ENCODE measurements at places on chromosomes 7 and 10. TPM values are rescaled to one million over a fixed set of nuclear protein-coding genes. Genes with fewer than 3 reads are reported as not detected.
A peak's percentile ranks its signal among the peaks of the same experiment; 100 is the strongest.

DNA sequence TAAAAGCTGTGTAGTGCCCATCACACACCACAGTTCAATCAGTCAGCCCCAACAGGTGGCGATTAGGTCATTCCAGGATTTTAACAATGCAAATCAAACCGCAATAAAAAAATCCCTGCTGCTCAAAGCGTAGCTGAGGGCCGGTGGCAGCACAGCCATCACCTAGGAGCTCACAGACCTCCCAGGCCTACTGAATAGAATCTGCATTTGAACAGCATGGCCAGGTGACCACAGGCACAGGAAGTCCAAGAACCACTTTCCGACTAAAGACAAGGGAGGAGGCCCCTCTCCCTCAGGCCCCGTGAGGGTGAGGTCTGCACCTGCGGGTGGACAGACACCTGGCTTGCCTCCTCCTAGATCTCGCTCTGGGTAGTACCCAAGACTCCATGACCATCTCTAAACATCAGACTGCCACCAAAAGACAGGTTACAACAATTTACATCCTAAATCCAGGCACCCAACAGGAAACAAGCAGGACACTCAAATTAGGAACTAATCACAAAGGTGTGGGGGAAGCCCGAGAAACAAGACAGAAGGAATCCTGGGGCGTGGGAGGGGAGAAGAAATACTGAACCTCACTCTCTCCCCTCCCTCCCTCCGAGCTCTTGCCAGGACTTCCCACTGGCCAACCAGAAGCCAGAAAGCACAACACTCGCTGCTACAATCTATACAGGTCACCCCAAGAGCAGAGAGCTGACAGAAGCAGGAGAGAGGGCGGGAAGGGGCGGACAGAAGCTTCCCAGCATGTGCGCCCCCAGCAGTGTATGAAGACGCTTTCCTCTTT, 19.2 kb downstream of the GNA12 start:
- H3K4me1 ChIP-seq: peaks cover 31% of the 10 kb centered on the region
- H3K4me3 ChIP-seq: peak overlapping the region; percentile 72
- H3K36me3 ChIP-seq: peaks cover 18% of the 10 kb centered on the region
- H3K27ac ChIP-seq: peak overlapping the region; percentile 98
- no peaks in the 10 kb centered on the region for H3K27me3 ChIP-seq

The GHITM gene
- 95.6 TPM for total RNA-seq

The LIPJ gene
- total RNA-seq: not detected

DNA sequence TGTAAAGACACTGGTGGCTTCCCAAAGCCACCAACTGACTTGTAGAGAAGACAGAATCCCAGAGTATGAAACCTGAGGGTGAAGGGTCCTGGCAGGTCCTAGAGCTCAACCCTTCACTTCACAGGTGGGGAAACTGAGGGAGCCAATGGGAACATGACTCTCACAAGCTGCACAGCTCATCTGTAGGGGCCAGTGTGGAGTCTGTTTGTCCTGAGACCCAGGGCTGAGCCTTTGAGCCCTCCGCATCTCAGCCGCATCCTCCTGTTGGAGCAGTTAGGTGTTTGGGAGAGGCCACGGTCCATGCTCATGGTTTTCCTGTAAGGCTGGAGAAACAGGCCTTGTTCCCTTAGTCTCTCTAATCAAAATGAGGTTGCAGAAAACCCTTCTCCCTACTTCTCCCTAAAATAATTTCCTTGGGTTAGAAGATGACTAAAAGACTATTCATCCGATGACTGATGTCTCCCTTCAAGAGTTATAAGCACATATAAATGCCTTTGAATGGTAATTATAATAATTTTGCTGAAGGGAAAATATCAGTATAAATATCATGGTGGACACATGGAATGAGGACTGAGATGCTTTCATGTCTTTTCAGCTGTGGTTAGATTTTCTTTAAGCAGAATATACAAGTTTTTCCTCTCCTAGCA, 10.3 kb downstream of the HTRA1 start:
- peaks cover 7% of the 10 kb centered on the region for H3K4me1 ChIP-seq
- H3K27ac ChIP-seq: no peak overlapping the region
- no peak for DNase-seq
- H3K27me3 ChIP-seq: no peaks in the 10 kb centered on the region
- H3K36me3 ChIP-seq: no peaks in the 10 kb centered on the region

Data from H9 (cell line).